Effector memory CD4-positive, alpha-beta T cell (primary cell): ENCODE measurements at places on chromosomes 3 and 15.

DNA sequence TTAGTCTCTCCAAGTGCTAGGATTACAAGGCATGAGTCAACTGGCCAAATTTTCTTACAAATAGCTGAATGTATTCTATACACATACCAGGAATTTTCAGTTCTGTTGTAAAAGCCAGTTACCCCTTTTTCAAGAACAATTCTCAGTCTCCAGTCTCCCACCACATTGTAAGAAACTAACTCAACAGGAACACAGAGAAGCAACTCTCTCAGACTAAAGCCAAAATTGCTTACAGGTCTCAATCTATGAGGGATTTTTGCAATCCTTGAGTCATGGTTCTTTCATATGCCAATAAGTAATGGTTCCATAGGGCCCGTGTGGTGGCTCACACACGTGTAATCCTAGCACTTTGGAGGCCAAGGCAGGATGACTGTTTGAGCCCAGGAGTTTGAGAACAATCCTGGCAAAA lies 8.5 kb downstream of the IP6K2 start:
- no peak for DNase-seq

- no peak for DNase-seq
Observed at GRCh38 chr3:40739971-40740370, 215.2 kb downstream of the ZNF621 start.

GRCh38 chr3:39191111-39191510 lies 1.3 kb downstream of the XIRP1 start:
- DNase-seq: no peak

GRCh38 chr3:171568766-171569165 lies 108.6 kb upstream of the TNIK start:
- DNase-seq: no peak

GRCh38 chr3:34150992-34151391 lies 352.6 kb downstream of the PDCD6IP start:
- no peak for DNase-seq

DNA sequence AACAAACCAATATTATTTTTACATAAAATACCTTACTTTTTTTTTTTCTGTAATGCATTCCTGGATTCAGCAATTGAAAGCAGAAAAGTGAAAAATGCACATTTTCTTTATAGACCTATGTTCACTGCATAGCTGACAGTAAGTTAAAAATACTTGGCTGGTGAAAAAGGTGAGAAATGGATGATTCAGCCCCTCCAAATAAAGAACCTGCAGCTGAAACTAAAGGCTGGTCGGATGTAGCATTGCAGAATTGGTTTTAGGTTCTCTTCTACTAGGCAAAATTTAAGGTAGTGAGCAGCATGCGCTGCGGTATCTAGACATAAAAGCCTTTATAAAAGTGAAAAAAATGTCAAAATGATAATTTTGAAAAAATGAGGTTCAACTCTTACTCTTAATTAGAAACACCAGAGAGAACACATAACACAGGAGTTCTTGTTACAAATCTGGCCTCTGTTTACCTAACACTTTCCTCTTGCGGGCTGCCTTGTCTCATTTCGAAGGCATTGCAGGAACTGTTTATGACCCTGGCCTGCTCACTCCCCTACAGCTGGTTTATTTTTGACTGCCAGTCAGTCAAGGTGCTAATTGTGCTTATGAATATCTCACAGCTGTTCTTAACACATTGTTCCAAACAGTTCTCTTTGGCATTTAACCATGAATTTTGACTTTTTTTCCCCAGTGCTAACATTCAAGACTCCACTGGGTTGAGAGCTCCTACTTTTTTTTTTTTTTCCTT lies 455.4 kb upstream of the TBL1XR1 start:
- no peak for DNase-seq

DNA sequence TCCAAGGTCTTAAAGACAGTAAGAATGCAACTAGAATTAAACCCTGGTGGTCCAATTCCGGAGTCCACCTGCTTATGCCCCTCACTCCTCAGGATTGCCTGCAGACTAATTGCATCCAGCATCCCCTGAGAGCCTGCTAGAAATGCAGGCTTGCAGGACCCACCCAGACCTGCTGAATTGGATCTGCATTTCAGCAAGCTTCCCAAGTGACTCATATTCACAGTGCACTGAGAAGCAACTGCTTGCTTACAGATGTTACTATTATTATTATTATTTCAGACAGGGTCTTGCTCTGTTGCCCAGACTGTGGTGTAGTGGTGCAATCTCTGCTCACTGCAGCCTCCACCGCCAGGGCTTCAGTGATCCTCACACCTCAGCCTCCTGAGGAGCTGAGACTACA lies 83.5 kb upstream of the VGLL4 start:
- no peak for DNase-seq

DNA sequence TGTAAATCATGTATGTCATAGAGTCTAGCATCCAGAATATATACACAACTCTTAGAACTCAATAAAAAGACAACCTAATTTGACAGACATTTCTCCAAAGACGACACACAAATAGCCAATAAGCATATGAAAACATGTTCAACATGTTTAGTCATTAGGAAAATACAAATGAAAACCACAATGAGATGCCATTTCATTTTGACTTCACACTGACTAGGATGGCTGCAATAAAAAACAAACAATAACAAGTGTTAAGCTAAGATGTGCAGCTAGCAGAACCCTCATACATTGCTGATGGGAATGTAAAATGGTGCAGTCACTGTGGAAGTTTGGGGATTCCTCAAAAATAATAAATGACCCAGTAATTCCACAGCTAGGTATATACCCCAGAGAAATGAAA lies 16.4 kb downstream of the SPG11 start:
- DNase-seq: no peak

DNA sequence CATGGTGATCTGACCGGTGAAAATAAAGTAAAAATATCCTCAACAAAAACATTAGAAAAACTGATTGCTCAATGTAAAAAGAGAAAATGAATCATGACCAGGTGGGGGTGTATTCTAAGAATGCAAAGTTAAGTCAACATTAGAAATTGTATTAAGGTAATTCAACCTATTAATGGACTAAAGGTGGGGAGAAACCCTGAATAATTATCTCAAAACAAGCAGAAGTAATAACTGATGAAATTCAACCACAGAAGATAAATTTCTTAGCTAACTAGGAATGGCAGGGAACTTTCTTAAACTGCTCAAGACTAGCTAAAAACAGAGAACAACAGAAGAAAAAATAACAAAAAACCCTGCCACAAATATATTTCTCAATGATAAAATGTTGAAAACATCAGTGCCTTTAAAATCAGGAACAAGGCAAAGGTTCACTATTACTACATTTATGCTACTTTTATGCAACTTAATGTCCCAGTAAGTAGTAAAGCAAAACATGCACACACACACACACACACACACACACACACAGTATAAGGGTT lies 204.4 kb upstream of the THBS1 start:
- no peak for DNase-seq
